ENCODE measurements at places on chromosomes 3 and 15.
A peak's percentile ranks its signal among the peaks of the same experiment; 100 is the strongest.

DNA sequence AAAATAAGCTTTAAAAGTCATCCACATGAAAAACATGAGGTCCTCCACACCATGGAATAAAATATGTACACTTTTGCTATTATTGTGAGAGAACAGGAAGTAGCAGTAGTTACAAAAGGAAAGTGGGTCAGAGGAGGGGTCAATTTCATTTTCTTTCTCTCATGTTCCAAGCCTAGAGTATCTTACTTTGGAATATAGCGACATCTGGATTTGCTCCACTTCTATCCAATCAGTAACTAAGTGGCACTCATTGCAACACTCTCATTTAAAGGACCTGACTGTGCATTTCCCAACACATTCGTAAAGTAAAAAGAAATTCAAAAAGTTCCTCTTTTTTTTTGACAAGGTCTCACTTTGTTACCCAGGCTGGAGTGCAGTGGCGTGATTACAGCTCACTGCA, 637.3 kb downstream of the TUSC7 start:
- no peak for DNase-seq

- DNase-seq, result no peak
Observed at GRCh38 chr3:48219543-48219942, 3.8 kb upstream of the CAMP start.

DNA sequence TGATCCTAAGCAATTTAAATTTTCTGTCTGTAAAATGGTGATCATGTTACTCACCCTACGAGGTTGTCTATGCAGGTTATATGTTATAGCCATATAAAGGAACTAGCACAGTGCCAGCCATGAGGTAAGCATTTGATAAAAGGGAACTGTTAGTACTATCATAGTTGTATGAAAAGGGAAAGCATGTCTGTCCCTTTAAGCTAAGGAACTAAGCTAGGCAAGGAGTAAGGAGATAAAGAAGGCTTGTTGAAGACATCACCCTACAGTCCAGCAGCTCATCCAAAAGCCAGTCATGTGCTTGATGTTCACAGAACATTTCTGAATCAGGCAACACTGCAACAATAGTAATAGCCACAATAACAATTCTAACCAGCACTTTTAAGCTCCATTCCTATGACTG, 243.9 kb downstream of the ZBTB20 start:
- no peak for DNase-seq

GRCh38 chr15:69292826-69293420, 5.8 kb upstream of the PAQR5 start:
- no peak for DNase-seq

DNA sequence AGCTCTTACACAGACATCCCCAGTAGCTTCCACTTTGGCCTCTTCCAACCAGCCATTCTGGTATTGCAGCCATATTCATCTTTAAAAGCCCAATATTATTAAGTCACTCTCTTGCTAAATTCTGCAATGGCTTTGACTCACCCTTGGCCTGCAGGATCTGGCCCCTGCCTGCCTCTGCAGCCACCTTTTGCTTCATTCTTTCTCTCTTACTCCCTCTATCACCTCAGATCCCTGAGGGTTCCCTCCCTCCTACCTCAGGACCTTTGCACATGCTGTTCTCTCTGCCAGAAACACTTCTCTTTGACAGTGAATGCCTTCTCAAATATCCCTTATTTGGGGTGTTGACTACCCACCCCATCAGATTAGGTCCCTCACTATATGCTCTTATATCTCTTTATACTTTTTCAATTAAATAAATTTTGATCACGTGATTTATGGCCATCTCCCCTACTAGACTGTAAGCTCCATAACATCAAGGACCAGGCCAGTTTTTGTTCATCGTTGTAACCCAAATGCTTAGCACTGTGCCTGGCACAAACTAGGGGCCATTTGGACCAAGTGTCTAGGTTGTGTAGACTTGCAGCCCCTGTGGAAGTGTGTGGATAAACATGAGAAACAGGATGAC, 32.3 kb upstream of the UBE2Q2 start:
- no peak for DNase-seq

DNA sequence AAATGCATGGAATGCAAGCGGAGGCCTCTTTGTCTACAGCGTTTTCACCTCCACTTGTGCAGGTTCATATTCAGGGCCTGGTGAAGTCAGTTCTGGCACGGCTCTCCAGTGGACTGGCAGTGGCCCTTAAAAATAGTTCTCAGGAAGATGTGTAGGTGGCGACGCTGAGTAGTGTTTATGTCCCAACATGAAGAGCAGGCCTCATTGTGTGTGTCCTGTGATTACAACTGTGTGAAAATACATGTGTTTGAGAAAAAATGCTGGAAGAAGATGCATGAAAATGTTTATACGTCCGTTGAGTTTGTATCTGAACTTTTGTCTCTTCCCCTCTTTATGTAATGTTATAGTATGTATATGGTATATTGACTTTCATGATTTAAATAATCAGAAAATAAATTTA, 7.2 kb downstream of the LIPC start:
- DNase-seq, result no peak

GRCh38 chr3:183629546-183630301, 5.7 kb upstream of the KLHL24 start:
- DNase-seq, result no peak

- no peak for DNase-seq
Observed at GRCh38 chr3:54432975-54433374, 310.6 kb downstream of the CACNA2D3 start.

DNA sequence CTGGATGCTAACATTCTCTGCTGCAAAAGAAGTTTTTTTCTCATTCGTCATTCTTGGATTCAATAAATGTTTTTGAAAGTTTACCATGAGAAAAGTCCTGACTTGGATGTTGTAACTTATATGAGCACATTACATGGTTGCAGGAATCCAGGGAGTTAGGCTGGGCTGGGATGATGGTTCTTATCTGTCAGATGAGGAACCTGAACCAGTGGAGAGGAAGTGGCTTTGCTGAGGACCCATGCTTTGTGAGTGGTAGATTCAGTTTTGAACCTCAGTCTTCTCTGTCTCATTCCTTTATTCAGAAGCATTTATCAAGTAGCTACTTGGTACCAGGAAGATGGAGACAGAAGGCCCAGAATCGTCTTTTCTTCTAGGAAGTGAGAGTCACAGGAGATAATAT, 3.7 kb upstream of the GASK1A start:
- DNase-seq, result no peak

- DNase-seq, result no peak
Observed at GRCh38 chr15:26382444-26383072, 390.3 kb downstream of the GABRB3 start.

- DNase-seq, result no peak
Observed at GRCh38 chr3:183142199-183142598, 20.3 kb downstream of the LAMP3 start.

- no peak for DNase-seq
Observed at GRCh38 chr15:93553167-93553935, 464.3 kb upstream of the RGMA start.

GRCh38 chr3:145900056-145900829, 260.7 kb downstream of the PLOD2 start:
- no peak for DNase-seq

DNA sequence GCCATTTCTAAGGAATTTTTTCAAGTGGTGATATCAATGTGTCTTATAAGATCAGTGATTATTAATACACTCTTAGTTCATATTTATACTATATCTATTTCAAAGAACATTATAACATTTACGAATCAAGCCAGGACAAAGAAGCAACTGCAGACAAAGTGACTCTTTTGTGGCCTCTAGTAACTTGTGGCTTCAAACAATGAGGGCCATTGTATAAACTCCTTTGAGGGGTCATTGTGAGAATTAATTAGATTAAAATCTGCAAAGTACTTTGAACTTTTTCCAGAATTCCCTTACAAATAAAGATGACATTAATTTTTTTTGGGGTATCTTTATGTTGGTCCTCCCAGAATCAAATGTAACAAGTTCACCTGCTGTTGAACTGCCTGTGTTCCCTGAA, 12.3 kb upstream of the SLC30A4 start:
- DNase-seq, result no peak

DNA sequence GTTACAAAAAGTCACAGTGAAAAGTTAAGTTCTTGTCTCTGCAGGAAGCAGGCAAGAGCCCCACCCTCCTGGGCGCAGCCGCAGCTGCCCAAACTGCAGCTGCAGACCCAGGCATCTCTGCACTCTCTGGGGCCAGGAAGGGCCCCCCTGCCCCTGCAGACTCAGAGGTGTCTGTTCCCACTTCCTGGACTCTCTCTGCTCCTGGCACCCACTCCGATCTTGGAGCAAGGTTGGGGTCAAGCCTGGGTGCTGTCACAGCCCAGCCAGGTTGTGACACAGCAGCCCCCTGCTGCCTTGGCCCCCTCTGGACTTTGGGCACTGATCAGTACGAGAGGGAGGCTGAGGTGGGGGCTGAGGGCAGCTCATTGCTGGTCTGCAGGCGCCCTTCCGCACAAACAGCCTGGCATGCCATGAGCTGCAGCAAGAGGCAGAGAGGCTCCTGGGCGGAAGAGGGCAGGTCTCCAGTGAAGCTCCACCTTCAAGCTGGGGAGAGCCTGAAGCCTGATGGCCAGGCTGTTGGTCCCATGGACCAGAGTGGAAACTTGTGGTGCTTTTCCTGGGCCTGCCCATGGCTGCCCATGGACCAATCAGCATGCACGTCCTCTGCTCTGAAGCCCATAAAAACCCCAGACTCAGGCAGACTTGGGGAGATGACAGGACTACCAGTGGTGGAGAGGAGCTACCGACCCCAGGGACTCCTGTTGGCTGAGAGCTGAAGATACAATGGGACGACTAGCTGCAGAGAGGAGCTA, 42.9 kb upstream of the LRRFIP2 start:
- no peak for DNase-seq

GRCh38 chr3:153602801-153603200, 440.8 kb downstream of the RAP2B start:
- no peak for DNase-seq

DNA sequence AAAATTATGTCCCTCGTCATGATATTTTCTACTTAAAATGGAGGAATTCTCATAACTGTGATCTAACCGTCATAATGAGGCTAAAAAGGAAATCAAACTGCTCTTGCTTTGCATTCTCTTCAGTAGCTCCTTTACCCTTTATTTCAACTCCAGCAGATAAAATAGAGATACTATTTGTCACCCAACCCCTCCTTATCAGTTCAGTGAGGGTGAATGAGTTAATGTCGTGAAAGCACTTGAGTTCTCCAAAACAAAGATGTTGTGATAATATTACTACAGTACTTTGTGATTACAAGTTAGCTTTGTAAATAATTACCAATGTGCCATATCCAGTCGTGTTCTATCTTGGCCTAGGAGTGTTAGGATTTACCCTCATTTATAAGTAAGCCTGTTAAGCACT, 63.4 kb upstream of the ANKRD28 start:
- DNase-seq, result no peak

DNA sequence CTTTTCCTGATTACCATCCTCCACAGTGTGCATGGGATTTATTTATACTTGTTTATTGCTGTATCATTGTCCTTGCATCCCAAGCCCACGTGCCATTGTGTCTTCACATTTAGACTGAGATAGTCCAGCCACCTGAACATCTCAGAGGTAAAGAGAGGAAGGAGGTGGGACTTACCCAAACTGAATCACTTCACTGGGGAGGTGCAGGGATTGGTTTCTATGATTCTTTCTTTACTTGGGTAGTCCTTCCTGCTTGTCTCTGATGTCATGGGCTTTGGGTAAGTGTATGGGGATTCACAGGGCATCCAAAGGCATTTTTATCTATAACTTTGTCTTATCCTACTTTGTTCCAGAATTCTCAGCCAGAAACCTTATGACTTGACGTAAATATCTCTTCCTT, 141.5 kb upstream of the UMPS start:
- no peak for DNase-seq

- no peak for DNase-seq
Observed at GRCh38 chr3:112004669-112005068, 5.9 kb downstream of the TAGLN3 start.

GRCh38 chr15:28890711-28891495, 5.1 kb downstream of the APBA2 start:
- no peak for DNase-seq

DNA sequence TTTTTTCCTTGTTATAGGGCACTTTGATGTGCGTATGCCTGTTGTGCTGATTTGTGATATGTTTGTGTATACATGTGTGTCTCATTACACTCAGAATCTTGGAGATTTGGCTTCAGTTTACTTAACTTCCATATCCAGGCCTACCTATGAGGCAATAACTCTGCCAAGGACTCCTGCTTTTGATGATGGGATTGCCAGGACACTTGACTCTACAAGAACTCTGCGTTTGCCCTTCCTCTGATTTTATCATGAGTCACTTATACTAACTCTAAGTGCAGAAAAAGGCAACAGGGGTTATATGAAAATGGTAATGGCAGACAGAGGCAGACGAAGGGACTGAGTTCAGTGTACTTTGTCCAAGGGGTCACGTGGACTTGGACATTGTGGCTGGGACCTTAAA, 33.6 kb downstream of the MCTP2 start:
- DNase-seq, result no peak

GRCh38 chr3:26068890-26069289, 279.0 kb downstream of the OXSM start:
- no peak for DNase-seq

- DNase-seq, result no peak
Observed at GRCh38 chr3:56673781-56674457, 9.1 kb downstream of the TASOR start.

GRCh38 chr15:31526916-31527690, 200.5 kb downstream of the KLF13 start:
- no peak for DNase-seq

GRCh38 chr3:160213191-160213590, 12.0 kb upstream of the C3orf80 start:
- DNase-seq, result no peak

DNA sequence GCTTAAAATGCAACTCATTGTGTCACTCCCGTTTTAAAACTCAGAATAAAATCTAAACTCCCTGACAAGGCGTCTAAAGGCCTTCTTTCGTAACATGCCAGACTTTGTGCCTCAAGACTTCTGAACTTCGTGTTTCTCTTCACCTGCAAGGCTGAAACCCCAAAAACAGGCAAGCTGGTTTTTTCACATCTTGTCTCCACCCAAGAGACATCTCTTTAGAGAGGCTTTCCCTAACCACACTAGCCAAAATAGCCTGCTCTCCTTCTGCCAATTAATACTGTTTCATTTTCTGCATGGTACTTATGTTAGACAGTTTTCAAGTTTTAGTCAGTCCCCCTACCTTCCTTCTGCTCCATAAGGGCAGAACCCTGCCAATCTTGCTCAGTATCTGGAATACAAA, 41.6 kb downstream of the RAF1 start:
- DNase-seq, result no peak

GRCh38 chr3:153385343-153385742, 223.3 kb downstream of the RAP2B start:
- no peak for DNase-seq

DNA sequence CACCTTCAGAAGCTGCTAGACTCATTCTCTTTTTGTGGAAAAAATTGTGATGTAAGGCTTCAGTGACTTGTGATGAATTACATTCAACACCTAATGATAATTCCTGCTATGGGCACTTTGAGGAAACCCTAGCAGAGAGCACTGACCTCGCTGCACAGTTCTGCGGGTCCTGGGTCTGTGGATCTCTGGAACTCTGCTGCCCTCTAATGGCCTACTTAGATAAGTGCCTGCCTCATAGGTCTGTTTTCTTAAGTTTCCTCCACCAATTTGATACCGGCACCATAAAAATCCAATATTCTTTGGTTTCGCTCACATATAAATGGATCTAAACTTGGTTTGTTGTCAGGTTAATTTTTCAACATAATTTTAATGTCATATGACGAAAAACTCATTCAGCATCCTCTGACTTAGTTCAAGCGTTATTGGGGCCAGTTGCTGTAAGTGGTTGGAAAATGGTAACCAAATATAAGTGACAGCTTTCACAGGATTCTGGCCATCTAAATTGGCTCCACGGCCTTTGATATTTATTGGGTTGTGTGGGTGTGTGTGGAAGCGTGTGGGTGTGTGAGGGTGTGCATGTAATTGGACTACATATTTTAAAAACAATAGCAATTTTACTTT, 10.4 kb downstream of the SLITRK3 start:
- peak; percentile 15 for DNase-seq

Measured in smooth muscle cell of the brain vasculature (primary cell).